ENCODE measurements at places on chromosomes 4 and X.

DNA sequence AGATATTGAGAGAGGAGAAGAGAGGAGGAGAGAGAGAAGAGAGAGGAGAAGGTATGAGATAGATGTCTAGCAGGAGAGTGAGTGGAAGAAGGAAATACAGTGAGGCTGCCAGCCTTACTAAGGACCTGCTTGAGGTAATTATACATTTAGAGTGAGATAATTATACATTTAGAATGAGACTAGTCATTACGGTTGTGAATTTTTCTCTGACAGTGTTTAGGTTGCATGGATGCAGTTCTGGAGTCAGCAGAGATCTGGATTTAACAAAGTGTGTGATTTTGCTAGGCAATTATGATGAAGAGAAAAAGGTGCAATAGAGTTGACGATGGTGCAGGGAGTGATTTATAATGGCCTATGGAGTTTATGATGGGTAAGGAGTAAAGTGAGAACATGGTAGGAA, 187.1 kb upstream of the ARX start:
- DNase-seq: no peak

- no peak for DNase-seq
Observed at GRCh38 chr4:163833669-163834068, 339.2 kb downstream of the TMA16 start.

DNA sequence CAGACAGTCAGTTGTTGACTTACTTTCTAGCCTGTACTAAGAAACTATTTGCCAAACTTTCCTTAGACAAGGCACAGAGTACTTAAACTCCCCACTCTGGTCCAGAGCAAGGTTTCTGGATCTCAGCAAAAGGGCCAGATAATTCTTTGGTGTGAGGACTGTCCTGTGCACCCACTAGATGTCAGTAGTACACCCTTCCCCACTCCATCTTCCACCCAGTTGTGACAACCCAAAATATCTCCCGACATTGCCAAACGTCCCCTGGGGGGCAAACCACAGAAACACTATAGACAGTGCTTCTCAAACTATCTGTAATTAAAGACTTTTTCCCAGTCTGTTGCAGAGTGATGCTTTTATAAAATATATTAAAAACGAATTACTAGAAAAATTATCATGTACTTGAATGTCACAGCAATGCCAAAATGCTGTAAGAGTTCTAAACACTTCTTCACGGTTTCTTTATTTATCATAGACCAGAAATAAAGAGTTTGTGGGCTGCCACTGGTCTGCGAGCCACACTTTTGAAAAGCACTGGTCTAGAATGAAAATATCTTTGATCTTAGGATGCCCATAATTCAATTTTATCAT, 203.5 kb downstream of the PRDM5 start:
- DNase-seq: peak; percentile 47

GRCh38 chrX:9635368-9635767, 130.3 kb downstream of the GPR143 start:
- DNase-seq: no peak

- no peak for DNase-seq
Observed at GRCh38 chr4:168291242-168291641, 27.3 kb downstream of the DDX60 start.

DNA sequence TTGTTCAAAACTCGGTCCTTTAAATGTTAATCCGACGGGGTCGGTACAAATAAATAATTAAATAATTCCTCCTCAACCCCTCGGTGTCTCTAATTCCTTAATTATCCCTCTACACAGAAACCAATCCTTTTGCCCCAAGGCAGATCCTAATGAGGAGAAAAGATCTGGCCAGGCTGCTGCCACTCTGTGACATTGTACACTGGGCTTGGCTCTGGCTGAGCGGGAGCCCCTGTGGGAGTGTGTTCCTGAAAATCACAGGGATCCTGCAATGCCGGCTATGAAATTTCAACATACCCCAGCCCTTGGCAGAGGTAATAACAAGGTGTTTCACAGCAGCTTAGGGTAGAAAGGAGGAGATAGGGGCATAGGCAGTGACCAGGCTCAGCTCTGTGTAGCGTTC, 96.0 kb downstream of the DHRSX start:
- no peak for DNase-seq

- no peak for DNase-seq
Observed at GRCh38 chrX:44291468-44292092, 51.9 kb downstream of the EFHC2 start.

All from right lung (tissue), 10 donors.